H1 (cell line): ENCODE measurements at places on chromosomes 1 and 21. TPM values are rescaled to one million over a fixed set of nuclear protein-coding genes. Genes with fewer than 3 reads are reported as not detected.

DNA sequence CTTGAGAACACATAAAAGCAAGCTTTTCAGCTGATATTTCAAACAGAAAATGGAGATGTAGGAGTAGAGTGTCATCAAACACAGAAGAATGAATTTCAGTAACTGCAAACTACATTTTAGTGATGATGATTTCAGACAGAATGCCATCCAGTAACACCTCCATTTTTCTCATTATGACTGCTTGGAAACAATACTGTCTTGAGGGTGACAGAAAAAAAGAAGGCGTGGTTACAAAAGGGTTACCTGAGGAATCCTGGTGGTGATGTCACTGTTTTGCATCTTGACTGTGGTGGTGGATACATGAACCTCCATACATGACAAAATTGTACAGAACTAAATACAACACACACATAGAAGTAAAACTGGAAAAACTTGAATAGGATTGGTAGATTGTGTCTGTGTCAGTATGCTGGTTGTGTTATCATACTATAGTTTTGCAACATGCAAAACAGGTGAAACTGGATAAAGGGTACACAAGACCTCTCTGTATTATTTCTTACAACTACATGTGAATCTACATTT, 375.9 kb downstream of the PTBP2 start:
- H3K36me3 ChIP-seq = no peaks in the 10 kb centered on the region
- no peaks in the 10 kb centered on the region for H3K4me1 ChIP-seq
- no peaks in the 10 kb centered on the region for H3K27me3 ChIP-seq
- H3K4me3 ChIP-seq = no peak overlapping the region
- H3K27ac ChIP-seq = no peak overlapping the region
- DNase-seq = no peak

DNA sequence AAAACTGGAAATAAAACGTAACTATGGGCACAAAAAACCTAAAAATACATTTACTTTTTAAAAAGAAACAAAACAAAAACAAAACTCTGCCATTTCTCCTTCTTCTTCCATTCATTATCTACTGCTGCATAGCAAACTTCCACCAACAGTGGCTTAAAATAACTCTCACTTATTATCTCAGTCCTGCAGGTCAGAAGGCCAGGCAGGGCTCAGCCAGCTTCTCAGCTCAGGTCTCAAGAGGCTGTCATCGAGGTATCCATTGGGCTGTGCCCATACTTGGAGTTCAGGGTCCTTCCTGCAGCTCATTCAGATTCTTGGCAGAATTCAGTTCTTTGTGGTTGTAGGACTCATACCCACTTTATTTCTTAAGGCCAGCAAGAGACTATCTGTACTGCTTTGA, 352.7 kb upstream of the PLD5 start:
- H3K4me1 ChIP-seq = no peaks in the 10 kb centered on the region
- no peak overlapping the region for H3K27ac ChIP-seq
- no peaks in the 10 kb centered on the region for H3K27me3 ChIP-seq
- DNase-seq = no peak

The KCNT2 gene
- 9.3 and 10.2 TPM in 2 replicates for total RNA-seq

- DNase-seq = no peak
- H3K27ac ChIP-seq = no peak overlapping the region
- peaks cover 12% of the 10 kb centered on the region for H3K4me1 ChIP-seq
- no peak overlapping the region for H3K4me3 ChIP-seq
- no peaks in the 10 kb centered on the region; the same call in 1 of the 2 replicates for H3K36me3 ChIP-seq
- no peaks in the 10 kb centered on the region for H3K27me3 ChIP-seq
These were observed 14.3 kb downstream of the QSOX1 start for GRCh38 chr1:180168786-180169639.

- H3K4me3 ChIP-seq = no peak overlapping the region
- no peak for DNase-seq
- no peak overlapping the region for H3K27ac ChIP-seq
These were observed 630.7 kb upstream of the PLXNA2 start for GRCh38 chr1:208874915-208875314.

DNA sequence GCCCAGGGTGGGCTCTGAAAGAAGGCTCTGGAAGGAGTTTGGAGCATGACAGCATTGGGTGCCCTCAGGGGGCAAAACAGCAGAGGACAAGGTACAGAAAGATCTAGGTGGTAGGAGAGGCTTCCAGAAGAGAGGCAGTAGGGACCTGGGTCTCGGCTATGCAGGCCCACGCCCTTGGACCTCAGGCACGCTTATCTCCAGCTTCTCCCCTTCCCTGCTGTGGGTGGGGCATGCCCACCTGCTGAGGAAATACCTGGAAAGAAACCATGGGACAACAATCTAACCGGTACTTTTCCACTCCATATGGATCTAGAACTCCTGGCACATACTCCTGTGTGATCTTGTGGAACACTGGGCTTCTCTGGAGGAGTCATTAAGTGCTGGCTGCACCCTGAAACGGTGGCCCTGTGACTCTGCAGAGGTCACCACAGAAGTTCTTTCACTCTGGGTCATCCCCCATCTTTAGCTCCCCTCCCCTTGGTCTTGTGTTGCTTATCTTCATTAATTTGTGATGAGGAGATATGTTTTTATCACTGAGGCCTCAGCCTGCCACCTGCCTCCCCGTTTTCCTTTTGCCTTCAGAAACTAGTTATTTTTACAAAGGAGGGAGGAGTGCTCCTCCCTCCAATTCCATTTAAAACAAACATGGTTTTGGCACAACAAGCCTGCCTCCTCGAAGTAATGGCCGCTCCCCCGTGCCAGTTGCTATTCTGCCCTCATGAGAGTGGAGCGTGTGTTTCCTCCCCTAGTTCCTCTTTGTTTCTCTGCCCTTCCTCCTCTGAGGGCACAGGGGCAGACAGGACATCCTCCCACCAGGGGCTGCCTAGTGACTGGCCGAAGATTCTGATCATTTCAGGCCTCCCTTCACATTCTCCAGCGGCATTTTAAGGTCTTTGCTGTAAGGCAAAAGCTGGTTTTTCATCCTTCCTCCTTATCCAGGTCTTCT, 78.0 kb upstream of the ATP5PO start:
- no peaks in the 10 kb centered on the region for H3K36me3 ChIP-seq
- no peaks in the 10 kb centered on the region for H3K27me3 ChIP-seq
- DNase-seq = no peak
- no peaks in the 10 kb centered on the region; the same call in 1 of the 2 replicates for H3K4me1 ChIP-seq
- no peak overlapping the region for H3K4me3 ChIP-seq

DNA sequence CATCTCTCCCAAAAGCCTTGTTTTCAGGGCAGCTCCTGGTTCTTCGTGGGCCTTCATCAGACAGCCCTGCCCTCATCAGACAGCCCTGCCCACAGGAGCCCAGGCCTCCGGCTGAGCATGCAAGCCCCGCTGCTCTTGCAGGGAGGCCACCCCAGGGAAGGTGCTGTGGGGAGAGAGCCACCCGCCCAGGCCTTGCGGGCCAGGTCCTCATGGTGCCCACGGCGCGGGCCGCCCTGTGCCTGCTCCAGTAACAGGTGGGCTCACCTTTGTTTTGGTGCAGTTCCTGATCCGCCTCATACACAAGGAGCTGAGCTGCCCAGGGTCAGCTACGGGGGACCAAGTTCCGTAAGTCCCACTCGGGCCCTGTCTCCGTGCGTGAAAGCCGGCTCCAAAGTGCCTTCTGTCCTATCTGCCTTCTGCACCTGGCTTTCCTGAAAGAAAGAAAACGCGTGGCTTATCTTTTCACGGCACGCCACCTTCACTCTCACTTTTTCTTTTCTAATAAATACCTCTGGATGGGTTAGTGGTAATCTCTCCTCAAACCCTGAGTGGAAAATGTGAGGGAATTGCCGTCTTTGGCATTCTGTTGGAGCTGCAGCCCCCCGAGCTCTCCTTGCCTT, 65.9 kb downstream of the SLC37A1 start:
- H3K4me1 ChIP-seq = no peaks in the 10 kb centered on the region
- no peaks in the 10 kb centered on the region for H3K27me3 ChIP-seq
- no peak overlapping the region for H3K4me3 ChIP-seq

DNA sequence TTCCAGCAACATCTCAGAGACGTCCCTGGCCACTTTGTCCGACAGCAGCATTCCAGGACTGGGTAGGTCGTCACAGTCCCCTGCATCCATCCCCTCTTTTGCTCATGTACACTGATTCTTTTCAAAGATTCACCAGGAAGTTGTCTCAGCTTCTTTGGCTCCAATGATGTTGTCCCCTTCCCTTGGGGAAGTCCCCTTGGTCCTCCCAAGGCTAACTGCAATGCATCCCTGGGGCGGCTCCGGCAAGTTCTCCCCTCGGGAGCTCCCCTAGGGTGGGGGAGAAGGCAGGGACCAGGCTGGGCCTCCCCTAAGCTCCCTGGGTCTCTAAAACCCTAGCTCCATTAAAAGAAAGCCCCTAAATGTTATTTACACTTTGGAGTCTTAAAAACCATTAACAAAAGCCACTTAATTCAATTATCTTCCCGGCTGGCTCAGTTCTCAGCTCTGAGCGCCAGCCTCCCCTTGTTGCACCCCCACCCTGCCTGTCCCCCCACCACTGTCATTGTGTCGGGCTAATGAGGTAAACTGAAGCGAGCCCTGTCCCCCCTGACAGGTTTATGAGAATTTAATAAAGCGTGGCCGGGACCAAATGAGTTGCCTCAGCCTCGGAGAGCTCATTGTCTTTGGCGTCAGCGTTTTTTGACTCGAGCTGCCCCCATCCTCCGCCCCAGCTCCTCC, 25.3 kb downstream of the KNCN start:
- H3K36me3 ChIP-seq = no peaks in the 10 kb centered on the region
- no peak for DNase-seq
- peaks cover 75% of the 10 kb centered on the region for H3K27me3 ChIP-seq
- H3K27ac ChIP-seq = no peak overlapping the region
- peaks cover 9% of the 10 kb centered on the region for H3K4me1 ChIP-seq
- H3K4me3 ChIP-seq = no peak overlapping the region; the same call in 1 of the 2 replicates
